ENCODE measurements at places on chromosomes 3 and 15.
A peak's percentile ranks its signal among the peaks of the same experiment; 100 is the strongest.

- DNase-seq, result no peak
Observed at GRCh38 chr3:160124224-160124623, 101.0 kb upstream of the C3orf80 start.

- no peak for DNase-seq
Observed at GRCh38 chr3:9727743-9728142, 3.8 kb upstream of the BRPF1 start.

- no peak for DNase-seq
Observed at GRCh38 chr3:59527493-59527892, 477.7 kb upstream of the CFAP20DC start.

GRCh38 chr3:97711654-97712053, 52.9 kb upstream of the ARL6 start:
- no peak for DNase-seq

DNA sequence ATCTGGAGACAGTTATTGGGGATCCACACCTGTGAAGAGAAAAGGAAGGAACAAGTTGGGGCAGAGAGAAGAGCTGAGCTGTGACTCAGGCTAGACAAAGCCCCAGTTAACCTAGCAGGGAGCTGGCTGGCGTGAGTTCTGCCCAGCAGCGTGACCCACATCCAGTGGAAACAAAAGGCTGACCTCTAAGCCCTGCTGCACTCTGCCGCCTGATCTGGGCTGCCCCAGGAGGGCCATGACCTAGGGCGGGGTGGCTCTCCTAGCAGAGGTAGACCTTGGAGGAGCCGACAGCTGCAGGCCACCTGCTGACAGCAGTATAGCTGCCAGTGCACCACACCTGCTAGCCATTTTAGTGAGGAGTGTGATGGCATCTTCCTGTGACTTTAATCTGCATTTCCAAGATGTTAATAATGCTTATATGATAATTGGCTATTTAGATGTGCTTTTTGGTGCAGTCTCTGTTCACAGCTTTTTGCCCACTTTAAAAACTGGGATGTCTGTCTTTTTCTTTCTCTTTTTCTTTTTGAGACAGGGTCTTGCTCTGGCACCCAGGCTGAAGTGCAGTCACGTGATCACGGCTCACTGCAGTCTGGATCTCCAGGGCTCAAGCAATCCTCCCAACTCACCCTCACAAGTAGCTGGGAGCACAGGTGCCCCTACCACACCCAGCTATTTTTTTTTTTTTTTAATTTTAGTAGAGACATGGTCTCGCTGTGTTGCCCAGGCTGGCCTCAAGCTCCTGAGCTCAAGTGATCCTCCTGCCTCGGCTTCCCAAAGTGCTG, 78.1 kb downstream of the LSM3 start:
- no peak for DNase-seq

DNA sequence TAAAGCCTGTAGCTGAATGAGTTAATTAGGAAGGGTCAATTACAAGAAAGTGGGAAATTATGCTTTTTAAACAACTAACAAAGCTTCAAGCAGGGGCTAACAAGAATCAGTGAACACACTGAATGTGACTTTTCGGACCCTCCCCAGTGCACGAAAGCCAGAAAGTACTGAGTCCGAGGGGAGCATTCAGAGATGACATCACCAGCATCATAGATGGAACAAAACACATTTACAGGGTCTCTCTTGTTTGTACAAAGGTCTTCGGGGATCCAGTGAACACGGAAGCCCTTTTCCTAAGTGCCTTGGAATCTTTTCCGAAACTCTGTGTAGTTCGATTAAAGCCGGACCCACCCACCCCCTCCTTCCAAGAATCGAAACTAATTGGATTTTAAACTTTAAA, 829 bp downstream of the DCP1A start:
- DNase-seq, result no peak

DNA sequence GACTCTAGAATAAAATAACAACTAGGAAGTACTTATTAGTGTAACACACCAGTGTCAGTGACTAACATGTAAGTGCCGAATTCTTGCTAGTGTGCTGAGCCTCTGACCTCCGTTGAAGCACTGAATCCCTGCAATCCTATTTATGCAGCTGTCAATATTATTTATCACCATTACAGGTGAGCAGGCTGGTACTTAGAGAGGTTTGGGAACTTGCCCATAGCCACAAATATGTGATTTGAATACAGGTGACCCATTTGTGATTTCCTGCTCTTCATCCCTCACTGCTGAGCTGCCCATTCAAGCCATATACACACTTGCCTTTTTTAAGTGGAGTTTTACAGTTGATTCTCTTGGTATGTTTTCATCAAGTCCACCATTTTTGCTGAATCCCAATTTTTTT, 12.2 kb downstream of the EIF4E3 start:
- no peak for DNase-seq

DNA sequence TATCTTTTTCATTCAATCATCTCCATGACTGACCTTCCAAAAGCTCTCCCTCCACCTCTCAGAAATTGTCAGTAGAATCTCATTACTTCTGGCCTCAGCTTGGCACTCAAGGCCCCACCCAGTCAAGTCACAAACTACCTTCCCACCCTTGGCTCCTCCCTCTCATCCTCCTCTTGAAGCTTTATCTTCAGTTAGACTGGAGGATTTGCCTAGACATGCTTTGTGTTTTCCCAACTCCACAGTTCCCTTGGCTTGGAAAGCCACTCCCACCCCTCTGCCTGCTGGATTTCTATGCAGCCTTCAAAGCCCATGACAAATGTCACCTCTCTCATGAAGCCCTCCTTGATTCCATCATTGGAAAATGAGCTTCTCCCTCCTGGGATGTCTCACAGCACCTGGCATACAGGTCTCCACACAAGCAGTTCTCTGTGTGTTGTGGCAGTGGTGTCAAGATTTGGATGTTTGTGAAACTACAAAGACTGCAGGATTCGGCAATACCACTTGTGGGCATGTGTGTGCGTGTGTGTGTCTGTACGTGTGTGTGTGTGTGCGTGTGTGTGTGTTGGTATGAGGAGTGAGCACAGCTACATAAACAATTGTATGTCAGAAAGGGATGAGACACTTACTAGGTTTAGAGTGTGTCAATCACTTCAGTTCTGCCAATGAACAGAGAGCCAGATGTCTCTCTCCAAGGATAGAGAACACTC, 45.3 kb upstream of the VPS8 start:
- no peak for DNase-seq

- DNase-seq, result no peak
Observed at GRCh38 chr3:57791245-57791644, 35.1 kb downstream of the SLMAP start.

- DNase-seq, result no peak
Observed at GRCh38 chr3:134991003-134991402, 195.9 kb downstream of the EPHB1 start.

DNA sequence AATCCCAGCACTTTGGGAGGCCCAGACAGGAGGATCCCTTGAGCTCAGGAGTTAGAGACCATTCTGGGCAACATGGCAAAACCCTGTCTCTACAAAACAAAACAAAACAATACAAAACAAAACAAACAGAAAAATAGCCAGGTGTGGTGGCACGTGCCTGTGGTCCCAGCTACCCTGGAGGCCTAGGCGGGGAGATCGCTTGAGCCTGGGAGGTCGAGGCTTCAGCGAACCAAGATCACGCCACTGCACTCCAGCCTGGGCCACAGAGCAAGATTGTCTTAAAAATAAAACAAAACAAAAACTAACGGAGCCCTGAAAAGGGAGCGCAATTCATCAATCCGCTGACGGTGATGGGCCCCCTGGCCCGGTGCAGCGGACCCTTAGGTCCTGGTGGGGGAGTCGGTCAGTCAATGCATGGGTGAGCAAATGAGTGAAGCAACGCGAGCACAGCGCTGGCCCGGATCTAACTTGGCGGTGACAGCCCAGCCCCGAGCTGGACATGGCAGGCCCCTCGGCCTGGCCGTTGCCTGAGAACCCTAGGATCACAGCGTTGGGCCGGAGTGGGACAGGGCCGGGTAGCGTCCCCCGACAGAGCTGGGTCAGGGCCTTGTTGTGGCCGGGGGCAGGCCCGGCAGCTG, 52.4 kb upstream of the BLM start:
- peak; percentile 34 for DNase-seq

GRCh38 chr3:102224171-102224570, 210.6 kb upstream of the ZPLD1 start:
- peak; percentile 48 for DNase-seq

GRCh38 chr3:16828815-16829214, 55.9 kb upstream of the PLCL2 start:
- DNase-seq, result peak; percentile 57

GRCh38 chr15:64144565-64145281, 6.8 kb upstream of the SNX22 start:
- no peak for DNase-seq

GRCh38 chr3:151008699-151009098, 36.2 kb upstream of the CLRN1 start:
- peak; percentile 53 for DNase-seq

- peak; percentile 90 for DNase-seq
Observed at GRCh38 chr15:60423537-60423936, 25.8 kb upstream of the ANXA2 start.

- DNase-seq, result peak; percentile 94
Observed at GRCh38 chr3:136350132-136350531, 100.0 kb downstream of the PCCB start.

- peak; percentile 51 for DNase-seq
Observed at GRCh38 chr3:111676211-111677006, 81.3 kb upstream of the ZBED2 start.

- DNase-seq, result no peak
Observed at GRCh38 chr3:107213044-107213669, 164.1 kb upstream of the CCDC54 start.

GRCh38 chr3:115784739-115785536, 161.6 kb downstream of the GAP43 start:
- peak; percentile 74 for DNase-seq

GRCh38 chr15:90307661-90308060, 42.2 kb downstream of the NGRN start:
- DNase-seq, result no peak

DNA sequence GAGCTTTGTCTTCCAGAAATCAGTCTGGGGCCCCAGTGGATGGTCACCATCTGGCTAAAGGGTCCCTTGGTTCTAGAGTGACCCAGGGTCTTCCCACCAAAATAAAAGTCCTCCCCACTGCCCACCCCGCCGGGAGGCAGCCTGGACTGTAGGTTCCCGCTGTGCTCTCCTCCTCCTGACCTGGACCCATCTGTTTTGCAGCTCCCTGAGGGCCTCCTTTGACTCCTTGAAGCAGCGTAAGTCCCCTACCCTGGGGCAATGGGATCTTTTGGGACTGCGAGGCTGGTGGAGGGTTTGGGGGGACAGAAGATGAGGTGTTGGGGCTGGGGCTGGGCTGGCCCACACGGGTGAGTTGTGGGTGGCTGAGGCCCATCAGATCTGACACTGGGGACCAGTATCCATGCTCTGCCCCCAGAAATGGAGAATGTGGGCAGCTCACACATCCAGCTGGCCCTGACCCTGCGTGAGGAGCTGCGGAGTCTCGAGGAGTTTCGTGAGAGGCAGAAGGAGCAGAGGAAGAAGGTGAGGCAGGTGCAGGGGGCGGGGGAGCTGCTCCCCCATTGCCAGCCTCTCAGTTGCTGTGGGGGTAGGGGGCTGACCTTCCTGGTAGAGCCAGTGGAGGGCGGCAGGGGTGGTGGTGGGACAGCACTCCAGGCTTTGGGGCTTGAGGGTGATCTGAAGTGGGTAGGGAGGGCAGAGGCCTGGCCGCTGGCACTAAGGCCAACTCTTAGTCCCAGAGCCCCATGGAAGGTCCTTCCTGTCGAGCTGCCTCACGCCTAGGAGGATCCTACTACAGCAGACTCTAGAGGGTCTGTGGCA, 30.4 kb downstream of the PSTPIP1 start:
- no peak for DNase-seq

GRCh38 chr3:143036557-143036956, 35.2 kb downstream of the U2SURP start:
- no peak for DNase-seq

GRCh38 chr3:132626955-132627354, 29.9 kb downstream of the ACKR4 start:
- DNase-seq, result no peak

- no peak for DNase-seq
Observed at GRCh38 chr3:119659606-119660291, 640 bp downstream of the POPDC2 start.

GRCh38 chr3:88534534-88534933, 384.8 kb downstream of the C3orf38 start:
- DNase-seq, result no peak

- peak; percentile 31 for DNase-seq
Observed at GRCh38 chr3:124584552-124585391, 145.5 kb upstream of the UMPS start.

GRCh38 chr3:149634072-149634471, 23.8 kb downstream of the WWTR1 start:
- DNase-seq, result no peak

GRCh38 chr3:46614431-46614830, 2.1 kb downstream of the FAM240A start:
- no peak for DNase-seq

DNA sequence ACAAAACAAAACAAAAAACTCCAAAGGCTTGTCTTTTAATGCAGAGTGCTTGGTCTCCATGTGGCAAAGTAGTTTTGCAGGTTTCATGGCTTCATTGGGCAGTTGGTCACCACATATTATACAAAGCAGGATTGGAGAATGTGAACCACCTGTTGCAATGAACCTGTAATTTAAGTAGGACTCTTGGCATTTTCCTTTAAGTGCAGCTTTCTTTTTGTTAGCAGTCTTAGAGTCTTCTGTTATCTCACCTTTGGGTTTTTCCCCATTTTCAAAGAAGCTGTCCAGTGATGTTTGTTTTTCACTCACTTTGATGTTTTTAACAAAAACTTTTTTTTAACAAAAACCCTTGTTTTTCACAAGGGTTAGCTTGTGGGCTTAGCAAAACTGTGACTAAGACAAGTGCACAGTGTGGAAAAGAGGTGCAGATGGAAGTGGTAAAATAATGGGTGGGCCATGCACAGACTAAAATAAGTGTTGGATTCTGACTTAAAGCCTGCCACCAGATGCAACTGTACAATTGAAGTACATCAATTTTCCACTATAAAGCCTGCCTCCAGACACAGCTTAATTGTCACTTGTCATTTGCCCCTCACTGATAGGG, 2.9 kb upstream of the PLSCR1 start:
- DNase-seq, result no peak

DNA sequence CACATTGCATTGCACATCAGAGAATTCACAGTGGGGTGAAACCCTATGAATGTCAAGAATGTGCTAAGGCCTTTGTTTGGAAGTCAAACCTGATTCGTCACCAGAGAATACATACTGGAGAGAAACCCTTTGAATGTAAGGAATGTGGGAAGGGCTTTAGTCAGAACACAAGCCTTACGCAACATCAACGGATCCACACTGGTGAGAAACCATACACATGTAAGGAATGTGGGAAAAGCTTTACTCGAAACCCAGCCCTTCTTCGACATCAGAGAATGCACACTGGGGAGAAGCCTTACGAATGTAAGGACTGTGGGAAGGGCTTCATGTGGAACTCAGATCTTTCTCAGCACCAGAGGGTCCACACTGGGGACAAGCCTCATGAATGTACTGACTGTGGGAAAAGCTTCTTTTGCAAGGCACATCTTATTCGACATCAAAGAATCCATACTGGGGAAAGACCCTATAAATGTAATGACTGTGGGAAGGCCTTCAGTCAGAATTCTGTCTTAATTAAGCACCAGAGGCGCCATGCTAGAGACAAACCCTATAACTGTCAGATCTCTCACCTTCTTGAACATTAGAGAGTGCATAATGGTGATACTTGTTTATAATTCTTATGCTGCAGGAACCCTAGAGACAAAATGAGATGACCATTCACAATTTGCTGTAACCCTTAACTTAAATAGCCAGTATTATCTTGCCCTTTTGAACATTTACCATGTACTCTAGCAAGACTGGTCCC, 9.0 kb downstream of the ZNF662 start:
- no peak for DNase-seq

- DNase-seq, result no peak
Observed at GRCh38 chr3:126498929-126499328, 18.6 kb downstream of the UROC1 start.

Data from brain microvascular endothelial cell (primary cell).